SJSA1 (cell line): ENCODE measurements at places on chromosomes 6 and 20. TPM values are rescaled to one million over a fixed set of nuclear protein-coding genes. Genes with fewer than 3 reads are reported as not detected.

B3GAT2 gene
- total RNA-seq = not detected in 2 replicates

C6orf141 gene
- total RNA-seq = not detected in 2 replicates

REM1 gene
- total RNA-seq = not detected in 2 replicates

CALHM5 gene
- 6.2 and 7.2 TPM in 2 replicates for total RNA-seq

PDYN gene
- total RNA-seq = 0.05 TPM in 1 of 2 replicates, not detected in the other

TAF4 gene
- 0.38 and 7.1 TPM in 2 replicates for total RNA-seq

SOX4 gene
- 32.3 and 34.1 TPM in 2 replicates for total RNA-seq

BCLAF1 gene
- total RNA-seq = 121 and 275 TPM in 2 replicates

RAB44 gene
- total RNA-seq = not detected in 2 replicates

BHLHE23 gene
- not detected in 2 replicates for total RNA-seq

DNA sequence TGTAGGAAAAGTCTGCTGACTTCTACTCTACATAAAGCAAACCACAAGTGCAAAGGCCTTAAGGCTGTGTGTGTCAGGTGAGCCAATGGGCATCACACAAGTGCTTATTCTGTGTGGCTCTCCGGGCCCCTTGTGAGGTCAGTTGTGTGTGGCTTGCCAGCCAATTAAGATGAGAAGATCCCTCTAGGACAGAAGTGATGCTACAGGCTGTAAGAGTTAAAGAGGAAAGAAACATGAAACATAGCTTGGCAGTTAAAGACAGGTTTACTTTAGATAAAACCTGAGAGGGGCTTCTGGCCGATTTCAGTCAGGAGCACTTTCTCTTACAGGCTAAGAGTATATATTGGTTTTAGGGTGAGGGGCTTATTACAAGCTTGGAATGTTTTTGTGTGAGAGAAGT, 242.4 kb downstream of the NFATC2 start:
- DNase-seq = no peak

GRCh38 chr20:36303831-36304230, 2.3 kb upstream of the DLGAP4 start:
- DNase-seq = no peak

DNA sequence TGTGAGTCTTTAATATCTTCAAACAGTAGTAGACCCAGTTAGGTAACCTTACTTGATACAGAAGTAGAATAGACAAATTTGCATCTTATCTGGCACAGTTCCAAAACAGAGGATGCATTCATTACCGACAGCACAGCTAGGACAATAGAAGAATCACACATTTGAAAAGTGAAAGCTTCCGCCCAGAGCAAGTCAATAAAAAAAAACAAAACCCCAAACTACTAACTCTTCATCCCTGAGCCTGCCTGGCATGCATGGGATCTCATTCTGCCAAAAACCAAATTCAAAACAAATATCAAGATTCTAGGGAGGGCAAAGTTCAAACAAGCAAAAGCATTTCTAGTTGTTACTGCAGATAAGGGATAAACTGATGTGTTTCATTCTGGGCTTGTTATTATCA, 235.4 kb downstream of the BTBD9 start:
- no peak for DNase-seq

GRCh38 chr20:15033891-15034290, 696.5 kb upstream of the FLRT3 start:
- no peak for DNase-seq

DNA sequence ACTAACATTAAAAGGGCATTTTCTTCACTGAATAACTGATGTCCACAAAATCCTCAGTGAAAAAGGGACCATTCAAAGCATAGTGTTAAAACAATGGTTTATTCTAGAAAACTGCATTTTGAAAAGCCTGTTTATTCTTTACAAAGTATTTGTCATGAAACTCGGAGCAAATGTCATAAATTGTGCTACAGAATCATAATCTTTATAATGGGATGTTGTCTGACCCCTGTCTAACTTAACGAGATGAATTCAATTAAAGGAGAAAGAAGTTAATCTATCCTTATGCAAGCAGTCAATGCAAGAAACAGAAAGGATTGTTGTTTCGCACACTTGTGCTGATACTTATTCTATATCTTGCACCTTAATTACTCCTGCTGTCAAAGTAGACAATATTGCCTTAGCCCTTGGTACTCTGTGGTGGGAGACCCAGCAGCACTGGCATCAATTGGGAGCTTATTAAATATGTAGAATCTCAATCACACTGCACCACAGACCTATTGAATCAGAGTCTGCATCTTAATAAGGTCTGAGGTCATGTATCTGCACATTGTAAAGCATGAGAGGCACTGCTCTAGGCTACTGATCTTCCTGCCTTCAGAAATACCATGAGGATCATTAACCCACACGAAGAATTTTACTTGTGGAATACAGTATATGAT, 708.3 kb downstream of the HDGFL1 start:
- no peak for DNase-seq

DNA sequence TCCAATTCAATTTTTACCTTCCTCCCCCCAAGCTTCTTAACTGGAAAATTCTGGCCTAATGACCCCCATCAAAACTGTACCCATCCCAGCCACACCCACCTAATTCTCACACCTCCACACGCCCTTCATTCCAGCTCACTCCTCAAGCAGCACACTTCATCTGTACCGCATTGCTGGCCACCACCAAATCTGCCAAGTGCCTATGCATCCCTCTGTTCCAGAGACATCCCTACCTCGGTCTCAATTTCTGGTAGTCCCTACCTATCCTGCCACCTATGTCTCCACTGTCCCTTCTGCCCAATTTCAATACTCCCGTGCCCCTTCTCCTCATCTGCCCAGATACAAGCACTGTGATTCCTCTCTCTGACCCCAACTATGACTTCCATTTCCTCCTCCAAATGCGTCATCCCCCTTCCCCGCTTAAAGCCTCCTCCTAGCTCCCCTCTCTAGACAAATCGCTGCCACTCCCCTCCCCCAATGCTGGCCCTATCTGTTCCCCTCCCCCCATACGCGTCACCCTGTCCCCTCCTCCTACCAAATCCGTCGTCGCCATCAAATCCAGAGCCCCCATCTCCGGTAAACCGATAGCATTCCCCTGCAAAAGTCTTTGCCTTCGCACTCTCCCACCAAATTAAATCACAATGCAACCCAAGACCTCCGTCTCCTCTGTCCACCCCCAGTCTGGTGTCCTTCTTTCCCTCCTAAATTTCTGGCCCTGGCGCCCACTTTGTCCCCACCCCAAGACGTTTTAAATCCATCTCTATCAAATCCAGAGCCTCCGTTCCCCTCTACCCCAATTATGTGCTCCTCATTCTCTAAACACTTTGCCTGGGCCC, 1.2 kb downstream of the MTCH1 start:
- peak; percentile 47 for DNase-seq

GRCh38 chr6:300494-301198, 8.4 kb downstream of the DUSP22 start:
- no peak for DNase-seq

GRCh38 chr6:21912151-21912832, 318.7 kb downstream of the SOX4 start:
- DNase-seq = no peak

DNA sequence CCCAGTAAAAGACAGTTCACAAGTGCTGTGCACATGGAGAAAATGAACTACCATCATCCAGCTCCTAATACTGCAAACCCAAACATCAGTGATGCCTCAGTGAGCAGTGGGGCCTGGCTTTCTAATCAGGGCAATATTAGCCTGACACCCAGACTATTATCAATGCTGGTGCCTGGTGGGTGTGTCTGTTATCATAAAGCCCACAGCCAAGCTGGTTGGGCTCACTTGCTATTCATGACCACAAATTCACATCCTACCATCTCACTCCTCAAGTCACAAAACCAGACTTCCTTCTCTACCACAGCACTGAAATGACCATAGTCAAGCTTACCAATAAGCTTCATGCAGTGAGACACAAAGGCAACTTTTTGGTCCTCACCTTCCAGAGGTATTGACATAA, 180.8 kb upstream of the PLN start:
- no peak for DNase-seq

GRCh38 chr20:15930311-15931305, 642.6 kb downstream of the KIF16B start:
- DNase-seq = peak; percentile 55

DNA sequence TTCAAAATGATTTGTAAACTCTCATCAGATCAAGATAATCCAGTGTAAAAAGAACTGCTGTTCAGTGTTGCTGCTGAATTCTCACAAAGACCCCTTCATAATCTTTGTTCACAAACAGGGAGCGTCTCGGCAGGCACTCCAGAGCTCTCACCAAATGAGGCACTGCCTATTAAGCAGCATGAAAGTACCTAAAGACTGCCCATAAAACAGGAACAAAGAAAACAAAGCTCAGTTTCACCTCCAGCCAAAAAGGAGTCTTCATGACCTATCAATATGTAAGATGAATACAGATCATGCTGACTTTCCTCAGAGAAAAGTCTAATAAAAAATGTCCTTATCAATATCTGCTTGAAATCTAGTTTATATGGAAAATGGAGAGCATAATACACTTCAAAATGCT, 41.8 kb downstream of the GPR63 start:
- DNase-seq = no peak

- DNase-seq = peak; percentile 94
Observed at GRCh38 chr20:64051033-64051452, 1.6 kb upstream of the SOX18 start.

DNA sequence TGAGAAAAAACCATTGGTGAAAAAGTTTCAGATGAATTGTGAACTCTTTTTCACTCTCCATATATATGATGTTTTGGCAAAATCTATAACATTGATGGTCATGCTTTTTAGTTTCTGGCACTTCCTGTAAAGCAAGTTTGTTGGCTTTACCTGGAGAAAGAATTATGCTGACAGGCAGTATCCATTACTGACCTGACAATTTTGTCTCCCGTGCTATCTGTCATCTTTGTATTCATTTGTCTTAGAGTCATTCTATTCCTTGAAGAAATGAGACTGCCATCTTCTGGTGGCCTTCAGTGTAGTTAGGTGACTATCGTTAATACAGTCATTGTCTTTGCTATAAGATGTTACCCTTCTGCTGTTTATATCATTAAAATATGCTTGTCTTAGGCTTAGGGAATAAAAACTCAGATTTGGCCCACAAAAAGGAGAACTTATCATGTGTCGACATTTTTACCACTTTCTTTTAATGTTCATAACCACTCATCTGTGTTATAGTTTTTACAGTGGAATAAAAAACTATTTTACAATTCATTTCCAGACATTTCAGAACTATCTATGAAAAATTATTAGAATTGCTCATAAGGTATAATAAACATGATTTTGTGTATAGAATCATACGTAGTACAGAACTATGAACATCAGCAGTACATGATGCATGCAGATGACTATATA, 707.0 kb downstream of the EPM2A start:
- peak; percentile 51 for DNase-seq

DNA sequence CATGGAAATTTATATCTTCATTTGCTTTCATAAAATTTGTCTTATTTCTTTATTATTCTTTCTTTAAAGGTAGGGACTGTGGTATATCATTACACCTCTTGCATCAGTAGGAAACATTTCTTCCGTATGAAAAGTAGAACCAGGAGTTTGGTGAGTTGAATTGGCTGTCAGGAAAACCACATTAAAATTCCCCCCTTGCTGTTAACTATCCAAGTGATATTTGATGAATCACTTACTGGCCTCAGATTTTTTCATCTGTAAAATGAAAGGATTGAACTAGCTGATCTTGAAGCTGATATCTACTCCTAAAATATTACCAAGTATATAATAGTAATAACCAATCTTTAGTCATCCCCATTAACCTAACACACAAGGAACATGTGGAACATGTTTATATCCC, 460.9 kb downstream of the GJA1 start:
- DNase-seq = no peak

GRCh38 chr6:152170702-152171667, 363.5 kb downstream of the ESR1 start:
- peak; percentile 9 for DNase-seq

DNA sequence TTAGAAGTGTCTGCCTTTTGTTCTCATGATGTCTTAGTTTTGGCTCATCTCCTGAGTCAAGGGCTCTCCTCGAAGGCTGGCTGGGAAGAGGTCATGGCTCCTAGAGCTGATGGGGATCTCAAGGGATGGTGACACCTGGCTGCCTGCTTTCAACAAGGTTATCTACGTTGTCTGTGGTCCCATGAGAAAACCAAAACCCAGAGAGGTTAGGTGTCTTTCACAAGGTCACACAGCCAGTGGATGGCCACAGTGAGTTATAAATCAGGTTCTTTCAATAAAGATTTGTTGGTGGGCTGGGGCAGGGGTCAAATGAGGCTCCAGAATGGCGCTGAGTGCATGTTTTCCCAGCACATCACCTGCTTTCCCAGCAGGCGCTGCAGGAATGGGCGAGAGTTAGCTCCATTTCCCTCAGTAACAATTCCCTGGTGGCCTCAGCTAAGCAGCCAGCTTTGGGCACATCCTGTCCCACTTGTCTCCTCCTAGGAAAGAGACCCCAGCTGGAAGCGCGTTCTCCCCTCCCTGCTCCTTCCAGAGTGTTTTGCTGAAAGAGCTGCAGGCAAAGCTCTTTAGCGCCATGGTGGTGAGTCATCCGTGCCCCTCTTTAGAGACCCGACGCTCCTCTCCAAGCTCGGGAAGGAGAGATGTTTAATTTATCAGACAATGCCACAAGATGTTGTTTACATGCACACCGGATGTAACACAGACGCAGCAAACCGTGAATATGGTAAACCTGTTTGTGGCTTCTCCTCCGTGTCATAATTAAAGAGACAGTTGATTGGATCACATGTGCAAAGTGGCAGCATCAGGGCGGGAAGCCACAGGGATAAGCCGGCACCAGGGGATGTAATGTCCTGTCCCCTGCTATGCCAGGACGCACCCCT, 109.7 kb downstream of the LRFN2 start:
- no peak for DNase-seq

DNA sequence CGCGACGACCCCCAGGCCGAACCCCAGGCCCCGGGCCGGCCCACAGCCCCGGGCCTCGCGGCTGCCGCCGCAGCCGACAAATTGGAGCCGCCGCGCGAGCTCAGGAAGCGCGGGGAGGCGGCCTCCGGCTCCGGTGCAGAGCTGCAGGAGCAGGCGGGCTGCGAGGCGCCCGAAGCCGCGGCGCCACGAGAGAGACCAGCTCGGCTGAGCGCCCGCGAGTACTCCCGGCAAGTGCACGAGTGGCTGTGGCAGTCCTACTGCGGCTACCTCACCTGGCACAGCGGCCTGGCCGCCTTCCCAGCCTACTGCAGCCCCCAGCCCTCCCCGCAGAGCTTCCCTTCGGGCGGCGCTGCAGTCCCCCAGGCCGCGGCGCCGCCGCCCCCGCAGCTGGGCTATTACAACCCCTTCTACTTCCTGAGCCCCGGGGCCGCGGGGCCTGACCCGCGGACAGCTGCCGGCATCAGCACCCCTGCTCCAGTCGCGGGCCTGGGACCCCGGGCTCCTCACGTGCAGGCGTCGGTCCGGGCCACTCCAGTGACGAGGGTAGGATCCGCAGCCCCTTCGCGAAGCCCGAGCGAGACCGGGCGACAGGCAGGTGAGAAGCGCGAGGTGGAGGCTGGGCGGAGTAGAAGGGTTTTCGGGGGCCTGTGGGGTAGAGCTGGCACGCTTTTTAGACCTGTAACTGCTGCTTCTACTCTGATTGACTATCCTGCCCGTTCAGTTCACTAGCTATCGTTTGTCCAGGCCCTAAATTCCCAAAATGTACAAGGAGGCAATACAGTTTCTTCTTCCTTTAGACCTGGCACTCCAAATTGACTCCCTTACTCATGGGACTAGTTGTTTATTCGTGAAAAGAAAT, 654 bp downstream of the FAM8A1 start:
- peak; percentile 47 for DNase-seq

GRCh38 chr6:34695729-34696188, 808 bp downstream of the ILRUN start:
- no peak for DNase-seq

- DNase-seq = no peak
Observed at GRCh38 chr6:167731731-167732422, 94.8 kb upstream of the AFDN start.

- DNase-seq = no peak
Observed at GRCh38 chr6:112636650-112637262, 289.6 kb downstream of the RFPL4B start.
